Stimulated activated CD4-positive, alpha-beta T cell treated with anti-CD3 and anti-CD28 coated beads, TNF-alpha, amount 100 ng/mL, for 48 hours (primary cell): ENCODE measurements at places on chromosomes 7 and 10.

DNA sequence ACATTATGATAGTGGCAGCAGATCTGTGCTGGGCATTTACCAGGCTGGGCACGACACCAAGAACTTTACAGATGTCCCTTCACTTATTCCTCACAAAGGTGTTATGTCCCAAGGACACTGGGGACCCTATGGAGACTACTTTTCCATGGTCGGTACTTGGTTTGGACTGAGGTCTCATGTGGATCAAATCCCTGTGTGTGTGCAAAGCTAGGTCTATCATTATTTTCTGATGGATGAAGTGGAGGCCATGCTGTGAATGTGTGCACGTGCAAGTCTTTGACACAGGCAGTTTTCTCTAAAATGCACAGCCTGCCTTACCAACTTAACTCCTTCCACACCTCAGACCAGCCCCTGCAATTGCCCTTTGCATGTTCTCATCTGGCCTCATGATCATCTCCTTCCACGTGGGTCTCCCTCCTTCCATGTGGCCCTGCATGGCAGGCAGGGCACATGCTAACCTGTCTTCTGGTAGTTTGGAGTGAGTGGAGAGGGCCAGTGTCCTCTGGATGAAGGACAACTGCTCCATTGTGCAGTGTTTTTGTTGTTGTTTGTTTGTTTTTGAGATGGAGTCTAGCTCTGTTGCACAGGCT lies 16.0 kb upstream of the ZNF273 start:
- DNase-seq: no peak

DNA sequence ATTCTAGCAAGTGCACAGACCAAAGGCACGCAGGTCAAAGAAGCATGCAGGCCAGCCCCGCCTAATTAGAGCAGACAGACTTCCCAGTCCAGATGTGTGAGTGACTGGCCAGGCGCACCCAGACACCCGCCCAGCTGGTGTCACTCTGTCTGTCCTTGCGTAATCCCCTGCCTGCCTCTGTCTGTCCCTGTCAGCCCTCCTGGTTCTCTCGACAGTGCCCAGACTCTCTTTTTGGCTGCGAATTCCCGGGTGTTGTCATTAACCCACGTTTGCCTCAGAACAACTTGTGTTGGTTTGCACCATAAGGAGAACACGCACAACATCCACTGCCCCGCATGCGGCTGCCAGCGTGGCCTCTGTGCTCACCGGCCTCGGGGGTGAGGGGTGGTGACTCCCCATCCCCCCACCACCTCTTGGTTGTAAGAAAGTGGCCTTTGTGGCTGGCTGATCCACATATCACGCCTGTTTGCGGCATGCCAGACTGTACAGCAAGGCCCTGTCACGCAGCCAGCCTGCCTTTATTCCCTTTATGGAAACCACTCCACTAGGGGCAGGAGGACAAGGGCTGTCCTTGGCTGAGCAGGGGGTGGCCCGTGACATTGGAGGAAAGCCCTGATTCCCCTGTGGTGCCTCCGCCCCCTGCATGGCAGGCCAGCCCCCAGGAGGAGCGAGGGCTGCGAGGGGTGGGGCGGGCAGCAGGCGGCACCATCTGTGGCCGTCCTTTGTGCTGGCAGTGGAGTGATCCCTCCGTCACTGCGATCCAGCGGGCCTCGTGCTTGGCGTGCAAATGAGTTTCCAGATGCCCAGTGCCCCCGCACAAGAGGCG lies 72.8 kb upstream of the PPIF start:
- DNase-seq: no peak

- no peak for DNase-seq
These were observed 38.0 kb upstream of the MKX start for GRCh38 chr10:27783660-27784059.

- no peak for DNase-seq
These were observed 96.8 kb downstream of the DNAJB6 start for GRCh38 chr7:157433628-157434027.

DNA sequence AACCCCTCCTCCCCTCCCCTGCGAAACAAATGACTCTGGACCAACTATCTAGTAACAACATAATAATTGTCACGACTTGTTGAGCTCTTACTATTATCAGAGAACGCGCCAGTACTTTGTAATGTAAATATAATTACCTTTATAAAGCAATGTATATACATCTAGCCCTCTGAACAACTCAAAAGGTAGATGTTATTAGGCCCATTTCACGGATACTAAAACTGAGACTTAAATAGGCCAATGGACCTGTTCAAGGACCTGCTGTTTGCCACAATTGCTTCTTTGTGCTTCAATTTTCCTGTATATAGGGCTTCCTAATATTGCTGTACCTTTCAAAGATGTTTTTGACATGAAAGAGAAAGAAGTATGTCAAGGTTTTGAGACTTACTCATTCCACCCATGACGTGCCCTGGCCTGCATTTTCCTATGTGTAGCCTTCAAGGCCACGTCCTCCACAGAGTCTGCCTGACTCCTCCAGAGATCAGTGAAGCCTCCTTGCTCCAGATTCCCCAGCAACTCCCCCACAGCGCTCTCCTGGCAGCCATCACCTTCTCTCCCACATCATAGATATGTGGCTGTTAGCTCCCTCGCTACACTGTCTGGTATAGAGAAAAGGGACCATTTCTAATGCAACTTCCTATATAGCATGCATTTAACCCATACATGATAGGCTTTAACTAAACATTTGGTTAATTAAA lies 156.6 kb downstream of the SKIDA1 start:
- DNase-seq: no peak

- DNase-seq: peak; percentile 2
These were observed 872.4 kb downstream of the LRMDA start for GRCh38 chr10:76303682-76304316.

GRCh38 chr10:124041675-124042445 lies 51.5 kb downstream of the CHST15 start:
- no peak for DNase-seq

DNA sequence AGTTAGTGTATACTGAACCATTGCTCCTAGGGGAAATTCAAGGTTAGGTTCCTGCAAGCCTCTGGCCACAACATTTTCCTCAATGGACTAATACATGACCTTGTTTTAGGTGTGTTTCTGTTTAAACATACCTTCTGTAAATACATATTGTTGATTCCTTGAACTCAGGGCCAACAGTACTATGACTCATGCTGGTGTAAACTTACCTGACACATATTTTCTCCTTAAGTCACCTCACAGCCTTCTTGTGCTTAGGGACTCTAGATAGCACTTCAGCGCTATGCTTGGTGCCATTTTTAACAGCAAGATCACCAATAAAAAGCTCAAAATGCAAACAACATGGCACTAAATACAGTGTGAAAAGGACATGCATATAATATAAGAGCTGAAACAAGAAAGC lies 176.4 kb downstream of the TAX1BP1 start:
- no peak for DNase-seq

DNA sequence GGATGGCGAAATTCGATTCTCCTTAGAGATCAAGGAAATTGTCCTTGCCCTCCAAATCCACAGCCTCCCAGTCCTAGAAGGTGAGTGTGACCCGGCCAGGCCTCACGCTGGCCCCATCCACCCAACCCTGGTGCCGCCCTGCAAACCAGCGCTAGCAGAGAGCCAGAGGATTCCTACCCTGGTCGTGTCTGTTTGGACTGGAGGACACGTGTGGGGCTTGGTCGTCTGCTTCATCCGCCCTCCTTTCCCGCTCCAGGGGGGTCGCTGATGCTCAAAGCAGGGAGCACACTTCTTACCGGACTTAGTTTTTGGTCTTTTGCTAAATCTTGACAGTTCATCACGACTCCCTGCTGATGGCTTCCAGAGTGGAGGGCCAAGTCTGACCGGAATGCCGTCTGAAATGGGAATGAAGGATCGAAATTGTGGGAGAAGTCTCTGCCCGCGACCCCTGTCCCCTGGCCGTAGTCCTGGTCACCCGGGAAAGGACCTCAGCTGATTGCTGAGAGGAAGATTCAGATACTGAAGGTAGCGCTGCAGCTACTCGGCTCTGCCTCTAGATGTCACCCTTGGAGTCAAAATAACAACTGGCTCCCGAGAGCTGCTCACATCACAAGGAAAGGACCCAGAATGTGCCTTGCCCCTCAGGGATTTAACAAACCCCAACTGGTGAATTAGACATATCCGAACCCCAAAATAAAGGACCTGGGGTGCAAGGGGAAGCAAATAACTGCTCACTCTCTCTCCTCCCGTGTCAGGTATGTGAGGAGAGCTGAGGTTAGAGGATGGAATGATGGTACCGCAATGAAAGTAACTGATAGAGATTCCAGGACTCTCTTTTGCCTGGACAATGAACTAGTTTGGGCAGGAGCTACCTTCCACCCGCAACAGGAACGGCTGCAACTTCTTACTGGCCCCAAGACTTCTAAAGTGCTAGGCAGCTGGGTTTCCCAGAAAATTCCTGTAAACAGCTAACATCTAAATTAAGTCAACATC lies 23.5 kb upstream of the ORC5 start:
- DNase-seq: no peak

DNA sequence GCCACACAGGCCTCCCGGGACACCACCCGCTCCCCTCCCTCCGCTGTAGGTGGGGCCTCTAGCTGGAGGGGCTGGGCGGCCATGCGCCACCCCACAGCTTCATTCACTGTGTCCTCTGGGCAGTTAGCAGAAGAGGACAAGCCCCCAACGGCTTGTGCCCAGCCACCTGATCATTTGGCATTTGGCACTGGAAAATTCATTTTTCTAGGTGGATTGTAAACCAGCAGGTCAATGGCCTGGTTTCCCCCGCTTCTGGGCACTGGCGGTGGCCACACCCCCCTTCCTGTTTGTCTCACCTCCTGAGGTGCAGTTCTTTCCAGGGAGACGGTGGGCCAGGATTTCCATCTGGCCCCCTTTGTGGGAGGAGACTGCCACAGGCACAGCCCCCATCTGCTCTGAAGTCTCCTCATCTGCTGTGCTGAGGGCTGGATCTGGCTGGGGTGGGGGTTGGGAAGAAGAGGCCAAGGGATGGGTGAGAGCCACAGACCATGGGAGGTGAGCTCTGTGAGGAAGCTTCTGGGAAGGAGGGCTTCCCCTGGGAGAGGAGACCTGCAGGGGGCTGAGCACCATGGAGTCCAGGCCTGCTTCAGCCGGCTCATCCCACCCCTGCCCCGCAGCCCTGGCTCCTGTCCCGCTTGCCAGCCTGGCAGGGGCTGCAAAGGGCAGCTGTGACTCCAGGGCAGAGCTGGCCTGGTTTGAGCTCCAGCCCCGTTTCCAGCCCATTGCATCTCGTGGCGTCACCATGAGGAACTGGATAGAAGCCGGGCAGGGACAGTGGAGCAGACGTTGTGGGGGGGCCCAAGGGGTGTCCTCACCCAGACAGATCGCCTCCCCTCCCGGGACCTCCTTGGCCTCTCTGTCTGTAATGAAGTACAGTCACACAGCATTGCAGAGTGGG lies 40.1 kb upstream of the SLC29A3 start:
- DNase-seq: no peak

DNA sequence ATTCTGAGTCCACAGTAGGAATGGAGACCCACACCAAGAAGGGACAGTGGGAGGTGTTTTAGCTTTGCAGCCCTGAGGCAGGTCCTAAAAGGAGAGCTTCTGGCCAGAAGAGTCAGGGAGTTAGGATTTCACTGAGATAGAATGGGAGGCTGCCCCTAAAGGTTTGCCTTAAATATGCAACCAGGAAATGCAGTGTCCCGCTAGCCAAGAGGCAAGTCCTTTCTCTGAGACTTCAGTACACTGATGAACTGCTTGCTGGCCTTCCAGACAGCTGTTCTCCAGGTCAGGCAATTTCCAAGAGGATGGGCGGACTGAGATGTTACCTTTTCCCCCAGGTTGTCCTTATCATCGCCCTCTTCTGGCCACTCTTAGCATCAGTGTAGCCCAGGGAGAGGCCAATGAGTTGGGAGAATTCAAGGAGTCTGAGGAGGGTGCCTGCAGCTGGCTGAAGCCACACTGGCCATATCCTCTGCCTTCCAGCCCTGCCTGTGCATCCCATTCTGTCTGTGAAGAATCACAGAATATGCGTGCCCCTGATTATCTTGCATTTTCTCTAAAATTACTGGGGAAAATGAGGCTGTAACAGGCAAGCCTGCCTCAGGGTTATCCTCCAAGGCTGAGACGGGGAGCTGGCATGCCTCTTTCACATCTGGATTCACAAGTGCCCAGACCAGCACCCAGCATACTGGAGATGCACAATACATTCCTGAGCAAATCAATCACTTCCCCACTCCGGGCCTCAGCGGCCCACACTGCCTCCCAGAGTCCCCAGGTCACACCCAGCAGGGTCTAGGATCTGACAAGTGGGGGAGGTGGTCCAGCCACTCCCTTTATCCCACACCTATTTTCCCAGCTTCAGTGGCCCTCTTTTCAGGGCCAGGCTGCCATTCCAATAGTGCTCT lies 2.4 kb downstream of the TLL2 start:
- DNase-seq: no peak

GRCh38 chr7:101901661-101902491 lies 84.5 kb downstream of the CUX1 start:
- no peak for DNase-seq

GRCh38 chr7:95276114-95276513 lies 48.2 kb downstream of the PON1 start:
- no peak for DNase-seq

- DNase-seq: no peak
These were observed 82.4 kb upstream of the SLC13A1 start for GRCh38 chr7:123282181-123282580.

DNA sequence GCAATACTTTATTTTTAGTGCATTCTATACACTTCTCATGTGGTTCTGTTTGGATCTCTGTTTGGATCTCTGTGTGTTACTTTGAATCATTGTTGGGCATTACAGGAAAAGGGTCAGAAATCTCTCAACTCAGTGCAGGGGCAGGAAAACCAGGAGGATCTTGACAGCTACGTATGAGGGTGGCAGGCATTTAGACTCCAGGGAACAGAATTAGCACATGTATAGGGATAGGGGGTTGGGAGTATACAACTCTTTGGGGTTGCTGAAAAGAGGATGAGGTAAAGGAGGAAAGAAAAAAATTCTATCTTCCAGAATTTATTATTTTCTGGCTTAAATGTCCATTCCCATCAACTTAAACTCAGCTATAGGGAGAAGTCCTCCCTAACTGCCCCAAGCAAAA lies 59.4 kb upstream of the MKI67 start:
- no peak for DNase-seq

DNA sequence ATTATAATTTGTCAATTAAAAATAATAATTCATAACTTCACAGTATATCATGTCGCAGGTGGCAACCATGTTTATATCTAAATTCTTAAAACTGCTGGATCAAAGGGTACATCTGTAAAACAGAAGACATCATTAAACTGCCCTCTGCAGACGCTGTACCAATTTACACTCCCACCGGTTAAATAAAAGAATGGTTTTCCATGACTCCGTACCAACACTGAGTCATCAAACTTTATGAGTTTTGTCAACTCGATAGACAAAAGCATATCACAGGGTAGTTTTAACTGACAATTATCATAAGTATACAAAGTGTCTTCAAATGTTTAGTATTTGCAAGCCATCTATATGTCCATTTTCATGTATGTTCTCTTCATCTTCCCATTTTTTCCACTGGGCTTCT lies 5.7 kb upstream of the GSTK1 start:
- DNase-seq: no peak

GRCh38 chr10:75294031-75294437 lies 58.3 kb upstream of the COMTD1 start:
- no peak for DNase-seq

GRCh38 chr7:157500171-157500960 lies 163.6 kb downstream of the DNAJB6 start:
- DNase-seq: no peak
